ENCODE measurements at places on chromosomes 2 and 18. TPM values are rescaled to one million over a fixed set of nuclear protein-coding genes. Genes with fewer than 3 reads are reported as not detected.

GRCh38 chr18:58269931-58270330 lies 225.9 kb downstream of the NEDD4L start:
- no peak for DNase-seq

GRCh38 chr2:15817748-15818147 lies 122.6 kb upstream of the MYCN start:
- no peak for DNase-seq

DNA sequence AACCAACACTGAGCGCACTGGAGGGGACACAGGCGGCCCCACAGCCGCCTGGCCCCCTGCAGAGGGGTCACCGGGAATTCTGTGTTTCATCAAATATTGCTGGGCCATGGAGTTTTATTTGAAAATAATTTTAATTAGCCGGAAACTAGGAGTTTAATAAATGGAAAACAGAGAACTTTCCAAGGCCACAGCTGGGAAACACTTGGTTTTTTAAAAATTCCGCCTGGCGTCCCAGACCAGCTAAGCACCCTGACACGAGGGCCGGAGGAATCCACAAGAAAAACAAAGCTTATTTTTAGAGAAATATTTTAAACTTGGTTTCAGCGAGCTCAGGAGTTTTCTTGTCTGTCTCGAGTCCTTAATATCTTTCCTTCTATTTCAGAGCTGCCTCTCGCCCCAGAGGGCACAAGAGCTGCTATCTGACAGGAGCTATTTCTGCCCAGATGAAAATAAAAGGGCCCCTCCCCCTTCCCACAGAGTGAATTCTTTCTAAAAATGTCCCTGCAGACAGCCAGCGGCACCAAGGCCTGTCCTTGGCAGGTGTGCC lies 8.2 kb downstream of the ZFP36L2 start:
- no peak for DNase-seq

Gene CRYBA2
- total RNA-seq = not detected

Gene ZAP70
- 1.6 TPM for total RNA-seq

Gene COL6A3
- 84.5 TPM for total RNA-seq
